ENCODE measurements at places on chromosomes 5 and 9.

- DNase-seq, result no peak
Measured at GRCh38 chr5:59656351-59657254, 236.9 kb downstream of the PDE4D start.

GRCh38 chr5:91225848-91226686, 157.1 kb downstream of the ARRDC3 start:
- DNase-seq, result peak; percentile 66

- no peak for DNase-seq
Measured at GRCh38 chr5:10423022-10423421, 18.7 kb upstream of the ROPN1L start.

GRCh38 chr9:16304301-16304700, 566.2 kb downstream of the BNC2 start:
- no peak for DNase-seq

DNA sequence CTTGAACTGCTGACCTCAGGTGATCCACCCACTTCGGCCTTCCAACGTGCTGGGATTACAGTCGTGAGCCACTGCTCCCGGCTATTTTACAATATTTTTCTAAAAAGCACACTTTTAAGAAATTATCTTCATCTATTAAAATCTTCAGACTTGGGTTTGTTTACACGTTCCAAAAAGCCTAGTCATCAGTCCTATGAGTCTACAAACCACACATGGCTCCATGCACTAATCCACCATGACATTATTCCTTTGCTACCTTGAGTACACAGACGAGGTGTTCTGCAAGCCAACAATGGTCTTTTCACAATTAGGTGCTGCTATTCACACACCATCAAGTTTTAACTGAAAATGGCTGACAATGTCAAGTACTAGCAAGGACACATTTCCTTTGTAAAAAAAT, 41.0 kb downstream of the TRPM6 start:
- DNase-seq, result no peak

DNA sequence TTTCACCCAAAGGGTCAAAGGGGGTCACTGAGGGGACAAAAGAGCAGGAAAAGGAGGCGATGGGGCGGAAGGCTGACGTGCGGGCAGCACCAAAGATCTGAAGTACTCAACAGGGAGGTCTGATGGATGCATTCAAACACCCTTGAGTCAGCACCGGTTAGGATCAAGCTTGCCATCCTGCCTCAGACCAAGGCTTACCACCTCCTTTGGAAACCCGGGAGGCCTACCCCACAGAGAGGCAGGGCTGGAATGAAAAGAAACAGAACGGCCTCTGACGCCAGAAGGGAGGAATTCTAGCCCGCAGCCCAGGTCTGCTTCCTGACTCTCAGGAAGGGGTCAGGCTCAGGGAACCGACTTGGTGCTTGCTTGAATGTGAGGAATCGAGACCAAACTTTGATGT, 125.6 kb downstream of the PAPPA start:
- DNase-seq, result no peak

GRCh38 chr5:137486707-137487106, 12.4 kb downstream of the SPOCK1 start:
- DNase-seq, result no peak

- no peak for DNase-seq
Measured at GRCh38 chr9:114098936-114099668, at the start of gene KIF12. TSS of gene KIF12 (minus strand) at chr9:114099292. CDS start at chr9:114099276, 16 bp downstream.

DNA sequence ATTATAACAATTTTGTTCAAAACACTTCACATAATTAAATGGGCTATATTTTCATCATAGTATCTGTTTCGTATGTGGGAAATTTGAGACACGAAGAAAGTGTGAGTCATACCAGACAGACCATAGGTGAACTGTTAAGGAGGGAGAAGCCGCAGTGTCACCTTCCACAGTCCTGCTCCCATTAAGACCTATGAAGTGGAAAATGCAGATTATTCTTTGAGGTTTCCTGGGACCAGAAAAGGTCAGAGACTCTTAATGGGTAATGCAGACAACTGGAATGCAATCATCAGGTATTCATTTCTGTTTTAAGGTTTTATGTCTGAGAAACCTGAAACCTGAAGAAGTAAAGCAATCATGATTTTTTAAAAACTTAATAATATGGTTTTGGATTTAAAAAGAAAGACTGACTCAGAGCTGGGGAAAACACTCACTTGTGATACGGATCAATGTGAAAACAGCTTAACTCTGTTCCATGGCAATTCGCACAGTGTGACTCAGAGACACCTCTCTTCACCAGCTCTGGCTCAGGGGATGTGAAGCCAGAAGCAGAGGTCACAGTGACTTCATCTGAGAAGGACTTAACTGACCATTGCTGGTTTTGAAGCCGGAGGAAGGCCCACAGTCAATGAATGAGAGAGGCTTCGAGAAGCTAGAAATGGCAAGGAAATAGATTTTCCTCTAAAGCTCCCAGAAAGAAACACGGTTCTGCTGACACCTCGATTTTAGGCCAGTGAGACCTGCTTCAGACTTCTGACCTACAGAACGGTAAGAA, 17.2 kb upstream of the GCNT1 start:
- peak; percentile 70 for DNase-seq

Measured in activated CD8-positive, alpha-beta memory T cell treated with anti-CD3 and anti-CD28 coated beads, Interleukin-2, amount 50 U/mL, for 48 hours (primary cell).